ENCODE measurements at places on chromosomes 4 and X.

GRCh38 chr4:114547340-114548134, 51.1 kb upstream of the UGT8 start:
- DNase-seq = no peak

DNA sequence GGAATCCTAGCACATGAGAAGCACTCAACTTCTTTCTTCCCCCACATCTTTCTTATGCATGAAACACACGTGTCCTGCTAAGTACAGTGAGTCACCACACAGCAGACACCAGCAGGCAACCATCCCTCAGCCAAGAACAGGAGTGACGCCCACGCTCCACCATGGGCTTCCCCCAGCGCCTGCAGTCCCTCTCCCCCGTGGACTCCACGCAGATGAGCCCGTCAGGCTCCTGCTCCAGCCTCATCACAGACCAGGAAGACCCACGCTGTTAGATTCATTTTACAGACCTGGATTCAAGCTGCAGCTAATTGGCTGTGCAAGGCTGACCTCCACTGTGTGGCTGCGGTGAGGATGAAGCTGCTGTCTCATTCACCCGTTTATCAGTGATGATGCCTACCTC, 16.7 kb downstream of the HMX1 start:
- peak; percentile 24 for DNase-seq

DNA sequence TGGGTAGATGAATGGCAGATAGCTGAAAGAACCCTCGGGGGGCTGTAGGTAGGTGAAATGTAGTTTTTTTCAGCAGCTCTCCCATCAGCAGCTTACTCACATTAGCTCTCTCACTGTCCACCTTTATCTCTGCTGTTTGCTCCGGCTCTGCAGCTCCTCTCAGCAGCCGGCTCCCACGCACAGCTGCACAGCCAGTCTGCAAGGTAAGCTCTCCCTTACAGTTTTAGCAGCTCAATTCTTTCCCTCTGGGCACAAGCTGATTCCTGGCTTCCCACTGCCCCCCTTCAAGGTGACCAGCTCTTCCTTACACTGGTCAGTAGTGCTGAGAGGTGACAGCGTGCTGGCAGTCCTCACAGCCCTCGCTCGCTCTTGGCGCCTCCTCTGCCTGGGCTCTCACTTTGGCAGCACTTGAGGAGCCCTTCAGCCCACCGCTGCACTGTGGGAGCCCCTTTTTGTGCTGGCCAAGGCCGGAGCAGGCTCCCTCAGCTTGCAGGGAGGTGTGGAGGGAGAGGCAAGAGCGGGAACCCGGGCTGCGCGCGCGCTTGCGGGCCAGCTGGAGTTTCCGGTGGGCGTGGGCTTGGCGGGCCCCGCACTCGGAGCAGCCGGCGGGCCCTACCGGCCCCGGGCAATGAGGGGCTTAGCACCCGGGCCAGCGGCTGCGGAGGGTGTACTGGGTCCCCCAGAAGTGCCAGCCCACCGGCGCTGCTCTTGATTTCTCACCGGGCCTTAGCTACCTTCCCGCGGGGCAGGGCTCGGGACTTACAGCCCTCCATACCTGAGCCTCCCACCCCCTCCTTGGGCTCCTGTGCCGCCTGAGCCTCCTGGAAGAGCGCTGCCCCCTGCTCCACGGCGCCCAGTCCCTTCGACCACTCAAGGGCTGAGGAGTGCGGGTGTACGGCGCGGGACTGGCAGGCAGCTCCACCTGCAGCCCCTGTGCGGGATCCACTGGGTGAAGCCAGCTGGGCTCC, 393.6 kb downstream of the CENPC start:
- DNase-seq = no peak

DNA sequence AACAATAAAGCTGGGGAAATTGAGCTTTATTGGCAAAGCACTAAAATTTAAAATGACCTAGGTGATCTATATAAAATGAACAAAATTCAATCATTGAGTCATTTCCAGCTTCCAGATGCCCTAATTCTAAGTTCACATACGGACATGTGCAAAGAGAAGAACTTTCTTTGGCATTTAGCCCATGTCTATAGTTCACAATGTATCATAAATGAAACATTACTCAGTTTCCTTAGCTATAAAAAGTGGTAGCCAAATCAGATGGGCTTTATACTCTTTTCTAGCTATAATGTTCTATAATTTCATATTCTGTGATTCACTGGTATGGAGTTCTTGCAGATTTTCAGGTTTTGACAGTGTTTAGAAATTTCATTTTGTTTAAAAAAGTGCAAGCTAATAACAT, 327.4 kb downstream of the KCTD8 start:
- DNase-seq = peak; percentile 43

- DNase-seq = no peak
These were observed 659.7 kb downstream of the CENPC start for GRCh38 chr4:66885501-66886165.

DNA sequence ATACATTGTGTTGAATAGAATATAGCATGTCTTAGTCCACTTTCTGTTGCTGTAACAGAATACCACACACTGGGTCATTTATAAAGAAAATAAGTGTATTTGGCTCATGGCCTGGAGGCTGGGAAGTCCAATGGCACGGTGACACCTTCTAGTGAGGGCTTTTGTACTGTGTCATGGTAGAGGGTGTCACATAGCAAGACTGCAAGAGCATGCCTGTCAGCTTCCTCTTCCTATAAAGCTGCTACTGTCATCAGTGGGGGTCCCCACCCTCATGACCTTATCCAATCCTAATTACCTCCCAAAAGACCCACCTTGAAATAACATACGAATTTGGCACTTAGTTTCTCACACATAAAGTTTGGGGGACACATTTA, 193.2 kb downstream of the PTTG2 start:
- no peak for DNase-seq

GRCh38 chr4:21991050-21991449, 42.5 kb upstream of the KCNIP4 start:
- no peak for DNase-seq

Data from bronchial epithelial cell (primary cell).